Hematopoietic multipotent progenitor cell treated with erythropoietin and hydrocortisone succinate and interleukin-3 and kit ligand, for 8 days (in vitro differentiated cells): ENCODE measurements at places on chromosomes 1 and 21.
A peak's percentile ranks its signal among the peaks of the same experiment; 100 is the strongest.

- DNase-seq = no peak
Observed at GRCh38 chr1:22001409-22001808, at the start of gene CELA3A. Gene CELA3A, plus strand, starts transcription at chr1:22001657. Its CDS starts 18 bp downstream, at chr1:22001675.

DNA sequence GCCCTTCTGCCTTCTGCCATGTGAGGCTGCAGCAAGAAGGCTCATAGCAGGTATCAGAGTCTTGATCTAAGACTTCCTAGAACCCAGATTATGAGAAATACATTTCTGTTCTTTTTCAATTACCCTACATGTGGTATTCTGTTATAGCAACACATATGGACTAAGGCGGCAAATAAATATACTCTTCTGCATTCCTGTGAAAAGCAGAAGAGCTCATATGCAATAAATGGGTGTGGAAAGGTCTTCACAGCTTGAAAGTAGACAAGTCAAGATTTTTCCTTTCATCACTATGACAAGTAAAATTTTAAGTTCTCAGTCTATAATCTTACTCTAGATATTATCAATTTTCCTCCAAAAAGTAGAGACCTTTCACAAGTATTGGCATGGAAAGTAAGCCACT is 36.6 kb downstream of the TNFSF18 start:
- no peak for DNase-seq

DNA sequence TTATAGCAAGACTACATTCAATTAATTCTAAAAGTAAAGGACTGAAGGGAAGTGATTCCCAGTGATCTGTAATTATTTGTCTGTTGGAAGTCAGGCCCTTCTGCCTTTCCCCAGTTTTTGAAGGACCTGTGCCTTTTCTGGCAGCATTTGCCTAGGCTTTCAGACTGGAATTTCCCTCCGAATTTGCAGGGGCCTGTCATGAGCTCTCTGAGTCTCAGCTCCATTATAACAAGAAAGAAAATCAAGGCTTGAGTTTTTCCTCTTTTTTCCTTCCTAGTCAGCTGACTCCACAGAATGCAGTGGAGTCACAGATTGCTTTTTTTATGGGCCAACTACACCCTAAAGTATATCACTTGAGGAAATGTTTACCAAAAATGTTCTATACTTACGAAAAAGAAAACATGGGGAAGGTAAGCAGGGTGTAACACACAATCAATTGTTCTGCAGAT is 1.1 kb downstream of the NR5A2 start:
- DNase-seq = no peak

- DNase-seq = no peak
Observed at GRCh38 chr1:148309940-148310500, 157.9 kb upstream of the NBPF11 start.

DNA sequence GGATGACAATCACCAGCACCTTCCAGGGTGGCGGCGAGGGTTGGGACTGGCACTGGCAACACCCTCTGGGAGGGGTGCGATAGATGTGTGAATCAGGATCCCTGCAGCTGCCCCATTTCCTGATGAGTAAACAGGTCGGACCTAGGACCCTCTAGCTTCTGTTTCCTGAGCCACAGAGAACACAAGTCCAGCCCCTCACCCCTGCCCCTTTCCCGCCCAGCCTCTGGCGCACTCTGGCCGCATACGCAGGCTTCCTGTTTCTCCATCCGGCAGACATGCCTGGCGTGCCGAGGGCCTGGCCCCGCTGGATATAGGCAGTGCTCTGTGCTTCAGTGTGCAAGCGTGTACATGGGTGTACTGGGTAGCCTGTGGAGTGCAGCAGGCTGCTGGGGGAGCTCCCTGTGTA is 4.6 kb downstream of the PEAR1 start:
- no peak for DNase-seq

GRCh38 chr1:168688644-168689326 is 40.2 kb downstream of the DPT start:
- no peak for DNase-seq

- DNase-seq = no peak
Observed at GRCh38 chr1:26578167-26578566, 48.6 kb downstream of the RPS6KA1 start.

DNA sequence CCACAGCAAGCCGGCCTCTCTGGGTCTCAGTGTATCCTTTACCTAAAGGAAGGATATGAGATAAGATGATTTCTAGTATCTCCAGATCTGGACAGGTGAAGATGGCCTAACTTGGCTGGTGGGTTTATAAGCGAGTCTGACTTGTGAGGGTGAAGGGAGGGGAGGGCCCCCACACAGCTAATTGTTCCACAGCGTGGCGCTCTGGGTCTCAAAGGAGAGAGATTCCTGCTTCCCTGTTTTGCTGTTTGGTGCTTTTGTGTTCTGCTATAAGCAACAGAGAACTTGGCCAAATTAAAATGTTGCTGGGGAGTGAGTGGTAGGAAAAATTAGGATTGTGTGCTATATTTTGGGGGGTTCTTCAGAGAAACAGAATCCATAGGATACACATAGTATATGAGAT is 28.9 kb upstream of the NLRP3 start:
- no peak for DNase-seq

DNA sequence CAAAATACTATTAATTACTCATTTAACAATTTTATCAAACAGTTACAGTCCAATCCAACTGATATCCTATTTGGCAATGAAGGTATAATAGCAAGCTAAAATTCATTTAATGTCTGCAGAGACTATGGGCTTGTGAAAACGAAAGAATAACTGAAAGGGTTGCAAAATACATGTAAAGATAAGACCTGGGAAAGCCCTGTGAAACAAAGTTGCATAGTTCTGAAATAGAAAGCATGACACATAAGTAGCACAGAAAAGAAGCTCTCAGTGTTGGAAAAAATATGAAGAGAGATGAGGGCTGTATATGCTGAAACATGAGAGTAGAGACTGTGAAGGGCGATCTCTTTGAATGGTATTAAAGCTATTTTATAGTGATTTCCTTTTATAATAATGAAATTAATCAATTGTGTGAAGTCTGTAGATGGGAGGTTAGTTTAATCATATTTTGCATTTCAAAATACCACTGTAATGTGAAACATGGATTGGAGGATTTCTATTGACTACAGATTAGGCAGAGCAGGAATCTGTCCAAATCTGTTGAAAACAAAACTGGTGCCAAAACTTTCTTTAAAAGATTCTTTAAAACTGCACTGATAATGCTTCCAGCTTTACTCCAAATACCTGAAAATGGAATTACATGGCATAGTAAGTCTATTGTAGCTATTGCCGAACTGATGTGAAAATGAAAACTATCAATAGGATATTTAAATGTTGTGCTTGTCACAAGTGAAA is 1518.9 kb upstream of the B3GALT2 start:
- DNase-seq = no peak

DNA sequence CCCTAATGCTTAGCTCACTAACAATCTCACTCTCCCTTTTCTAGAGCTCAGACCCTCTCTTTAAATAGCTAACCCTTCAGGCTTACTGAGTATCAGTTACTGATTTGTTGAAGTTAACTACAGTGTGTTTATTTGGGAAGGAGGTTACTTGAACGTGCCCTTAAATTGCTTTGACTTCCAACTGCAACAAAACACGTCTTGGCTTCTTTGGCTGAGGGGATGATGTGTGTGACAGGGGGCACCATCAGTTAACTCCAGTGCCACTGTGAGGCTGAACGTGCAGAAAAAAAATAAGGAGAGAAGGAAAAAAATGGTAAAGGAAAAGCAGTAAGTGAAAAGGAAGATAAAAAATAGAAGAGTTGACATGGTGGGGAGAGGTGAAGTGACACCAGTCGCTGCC is 75.1 kb upstream of the NRIP1 start:
- no peak for DNase-seq

- no peak for DNase-seq
Observed at GRCh38 chr1:49337251-49337650, 560.6 kb upstream of the BEND5 start.

GRCh38 chr1:178189814-178190213 is 95.9 kb downstream of the RASAL2 start:
- peak; percentile 48 for DNase-seq

- no peak for DNase-seq
Observed at GRCh38 chr1:55329808-55330432, 114.8 kb upstream of the USP24 start.

GRCh38 chr1:228374711-228375577 is 31.7 kb downstream of the TRIM11 start:
- no peak for DNase-seq

GRCh38 chr21:34221331-34222030 is 142.3 kb upstream of the KCNE2 start:
- DNase-seq = no peak

- no peak for DNase-seq
Observed at GRCh38 chr1:181010789-181011188, 11.9 kb downstream of the STX6 start.

- DNase-seq = no peak
Observed at GRCh38 chr21:45975020-45975666, 6.4 kb upstream of the COL6A1 start.

DNA sequence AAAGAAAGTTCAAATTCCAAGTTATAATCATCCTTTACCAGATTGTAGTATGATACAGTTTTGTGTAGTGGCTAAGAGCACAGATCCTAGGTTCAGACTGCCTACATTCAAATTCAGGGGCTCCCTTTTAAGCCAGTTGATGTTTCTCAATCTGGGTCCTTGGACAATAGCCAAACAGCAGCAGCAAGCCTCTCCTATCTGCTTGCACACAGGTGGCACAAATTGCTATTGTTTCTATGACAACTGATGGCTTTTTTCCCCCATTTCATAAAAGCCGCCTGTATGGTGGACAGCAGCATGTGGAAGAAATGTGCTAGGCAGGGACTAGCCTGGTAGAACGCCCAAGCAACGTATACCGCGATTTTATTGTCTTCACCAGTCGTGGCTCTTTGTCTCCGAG is 76.5 kb downstream of the S1PR1 start:
- no peak for DNase-seq

DNA sequence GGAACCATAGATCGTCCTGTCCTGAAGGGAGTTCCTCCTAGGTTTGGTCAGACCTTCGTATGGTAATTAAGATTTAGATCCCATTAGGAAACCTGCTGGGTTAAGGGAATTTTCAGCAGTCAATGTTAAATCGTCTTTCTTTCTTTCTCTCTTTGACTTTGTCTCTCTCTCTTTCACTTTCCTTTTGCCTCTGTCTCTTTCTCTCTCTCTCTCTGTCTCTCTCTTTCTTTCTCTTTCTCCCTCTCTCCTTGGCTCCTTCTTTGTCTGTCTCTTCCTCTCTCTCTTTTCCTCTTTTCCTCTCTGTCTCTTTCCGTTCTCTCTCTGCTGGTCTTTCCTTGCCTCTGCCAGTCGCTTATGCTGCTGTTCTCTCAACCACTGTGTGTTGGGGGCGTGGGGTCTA is 8.7 kb downstream of the OR2W3 start:
- DNase-seq = no peak

GRCh38 chr1:58901008-58901407 is 117.2 kb upstream of the JUN start:
- no peak for DNase-seq

- DNase-seq = no peak
Observed at GRCh38 chr21:42056996-42057689, 14.0 kb upstream of the UMODL1 start.

DNA sequence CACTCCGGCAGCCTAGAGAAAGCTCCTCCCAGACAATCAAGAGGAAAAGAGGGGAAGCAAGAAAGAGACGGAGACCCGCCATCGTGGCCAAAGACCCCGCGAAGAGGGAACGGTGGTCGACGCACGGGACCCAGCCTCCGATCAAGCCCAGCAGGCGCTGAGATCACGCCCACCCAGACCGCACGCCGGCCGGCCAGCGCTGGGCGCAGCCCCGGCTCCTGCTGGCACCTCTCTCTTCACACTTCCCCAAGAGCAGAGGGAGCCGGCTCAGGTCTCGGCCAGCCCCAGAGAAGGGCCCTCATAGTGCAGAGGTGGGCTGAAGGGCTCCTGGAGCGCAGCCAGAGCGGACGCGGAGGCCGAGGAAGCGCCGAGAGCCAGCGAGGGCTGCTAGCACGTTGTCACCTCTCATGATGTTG is 918.4 kb upstream of the ADAMTS5 start:
- DNase-seq = no peak

DNA sequence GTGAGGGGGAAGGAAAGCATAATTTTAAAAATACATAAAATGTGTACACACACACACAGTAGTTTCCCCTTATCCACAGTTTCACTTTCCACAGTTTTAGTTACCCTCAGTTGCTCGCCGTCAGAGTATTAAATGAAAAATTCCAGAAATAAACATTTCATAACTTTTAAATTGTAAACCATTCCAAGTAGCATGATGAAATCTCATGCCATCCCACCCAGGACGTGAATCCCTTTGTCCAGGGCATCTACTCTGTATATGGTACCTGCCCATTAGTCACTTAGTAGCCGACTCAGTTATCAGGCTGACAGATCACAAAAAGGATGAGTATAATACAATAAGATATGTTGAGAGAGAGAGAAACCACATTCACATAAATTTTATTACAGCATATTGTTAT is 36.2 kb downstream of the EPS15 start:
- DNase-seq = no peak

DNA sequence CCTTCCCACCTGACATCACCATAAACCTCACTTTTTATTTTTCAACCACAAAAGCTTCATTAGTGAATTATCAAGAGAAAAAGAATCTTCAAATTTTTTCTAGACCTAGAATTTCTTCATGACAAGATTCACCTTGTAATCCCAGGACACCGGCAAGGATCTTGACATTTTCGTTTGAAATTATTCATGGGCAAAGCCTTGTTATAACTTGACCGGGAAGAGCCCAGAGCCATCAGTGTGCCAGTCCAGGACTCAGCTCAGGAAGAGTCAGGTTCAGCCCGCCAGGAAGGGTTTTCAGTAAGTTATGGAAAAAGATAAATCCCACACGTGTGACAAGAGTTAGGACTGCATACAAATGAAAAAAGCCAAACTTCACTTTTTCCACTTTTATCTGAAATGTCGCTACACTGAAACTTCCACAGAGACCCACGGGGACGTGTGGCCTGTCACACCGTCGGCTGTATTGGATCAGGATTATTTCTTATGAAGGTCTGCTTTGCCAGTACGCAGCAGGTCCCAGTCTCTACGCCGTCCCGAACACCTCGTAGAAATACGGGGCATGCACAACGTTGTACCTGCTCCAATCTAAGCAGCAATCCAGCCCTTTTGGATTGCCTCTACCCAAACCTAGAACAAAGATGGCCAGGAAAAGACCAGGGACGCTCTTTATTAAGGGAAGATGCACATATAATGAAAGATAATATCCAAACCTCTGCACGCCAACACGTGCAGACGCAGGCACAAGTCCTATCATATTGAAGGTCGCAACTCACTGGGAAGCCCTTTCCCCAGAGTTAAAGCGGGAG is 916 bp downstream of the F3 start:
- no peak for DNase-seq

- no peak for DNase-seq
Observed at GRCh38 chr1:11704194-11704529, 12.7 kb downstream of the DRAXIN start.

GRCh38 chr1:86423873-86424272 is at the start of gene CLCA2:
Gene CLCA2, plus strand, starts transcription at chr1:86424171. Its CDS starts 77 bp downstream, at chr1:86424248.
- DNase-seq = no peak

DNA sequence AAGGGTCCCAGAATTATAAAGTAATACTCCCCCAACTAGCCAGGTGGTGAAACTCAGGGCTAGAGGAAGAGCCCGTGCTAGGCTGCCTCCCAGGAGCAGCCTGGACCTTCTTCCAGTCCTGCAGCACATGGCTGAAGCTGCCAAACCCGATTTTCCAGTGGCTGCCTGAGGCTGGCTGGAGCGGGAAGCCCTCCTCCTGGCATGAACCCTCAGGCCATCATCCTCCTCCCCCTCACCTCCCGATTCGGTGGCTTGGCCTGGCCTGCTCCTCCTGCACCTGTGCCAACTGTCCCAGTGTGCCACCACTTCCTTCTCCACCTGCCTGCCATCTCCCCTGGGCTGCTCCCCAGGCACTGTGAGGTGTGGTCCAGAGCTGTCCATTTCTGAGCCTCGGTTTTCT is 3.0 kb upstream of the TSPAN1 start:
- no peak for DNase-seq

- DNase-seq = peak; percentile 51
Observed at GRCh38 chr1:51926171-51926812, 47.8 kb upstream of the NRDC start.
